ENCODE measurements at places on chromosomes 2 and 18.

DNA sequence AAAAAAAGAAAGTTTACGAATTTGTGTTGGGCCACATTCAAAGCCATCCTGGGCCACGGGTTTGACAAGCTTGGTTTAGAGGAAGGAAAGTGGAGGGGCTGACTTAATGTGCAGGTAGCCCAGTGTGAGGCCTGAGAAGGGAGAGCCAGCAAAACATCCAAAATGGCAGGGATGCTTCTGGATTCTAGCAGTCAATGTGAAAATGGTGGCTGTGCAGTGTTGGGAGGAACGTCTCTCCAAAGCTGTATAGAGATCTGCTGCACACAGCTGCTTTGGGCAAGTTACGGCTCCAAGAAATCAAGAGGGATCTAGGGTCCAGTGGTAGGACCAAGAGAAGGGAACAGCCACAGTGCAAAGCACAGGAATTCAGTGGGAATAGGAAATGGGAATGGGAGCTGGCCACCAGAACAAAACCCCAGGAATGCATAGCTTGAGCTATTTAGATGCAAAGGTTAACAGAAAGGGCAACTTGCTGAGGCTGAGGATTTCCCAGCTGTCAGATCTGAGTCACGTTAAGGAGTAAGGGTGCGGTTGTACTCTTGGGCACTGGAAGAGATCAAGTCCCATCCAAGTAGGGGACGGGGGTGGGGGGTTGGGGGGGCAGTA lies 70.6 kb downstream of the B3GNT2 start:
- no peak for DNase-seq

DNA sequence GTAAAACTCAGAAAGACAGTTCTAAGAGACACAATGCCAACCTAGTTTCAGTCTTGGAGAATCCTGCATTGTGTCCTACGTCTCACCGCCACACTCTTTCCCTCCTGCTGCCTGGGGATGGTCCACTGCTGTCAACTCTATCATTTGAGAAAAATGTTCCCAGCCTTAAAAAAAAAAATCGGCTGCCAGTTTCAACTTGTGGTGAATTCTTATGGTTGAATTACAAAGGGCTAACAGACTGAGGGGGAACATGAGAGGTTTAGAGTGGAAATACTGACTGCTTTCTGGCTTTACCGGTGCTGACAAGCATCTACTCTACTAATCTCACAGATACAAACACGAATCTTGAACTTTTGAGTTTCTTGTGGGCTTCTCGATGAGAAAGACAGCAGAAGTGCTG lies 74.0 kb downstream of the NAB1 start:
- DNase-seq, result no peak

GRCh38 chr2:156042895-156043294 lies 289.6 kb downstream of the NR4A2 start:
- DNase-seq, result no peak

DNA sequence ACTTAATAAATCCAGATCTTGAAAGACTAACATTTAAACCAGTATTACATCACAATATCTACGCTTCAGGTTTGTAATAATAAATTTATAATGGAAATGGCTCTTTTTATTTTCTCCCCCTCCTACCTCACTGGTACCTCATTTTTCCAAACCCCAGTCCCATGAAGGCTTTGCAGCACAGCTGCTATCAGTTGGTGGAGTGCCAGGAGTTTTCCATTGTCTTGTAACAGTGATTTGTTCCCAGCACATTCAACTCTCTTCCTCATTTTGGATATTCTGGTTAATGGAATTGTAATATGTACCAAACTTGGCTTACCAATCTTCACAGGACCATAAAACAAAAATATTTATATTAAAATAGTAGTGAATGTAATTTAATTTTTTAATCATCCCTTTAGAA lies 91.2 kb downstream of the VRK2 start:
- no peak for DNase-seq

DNA sequence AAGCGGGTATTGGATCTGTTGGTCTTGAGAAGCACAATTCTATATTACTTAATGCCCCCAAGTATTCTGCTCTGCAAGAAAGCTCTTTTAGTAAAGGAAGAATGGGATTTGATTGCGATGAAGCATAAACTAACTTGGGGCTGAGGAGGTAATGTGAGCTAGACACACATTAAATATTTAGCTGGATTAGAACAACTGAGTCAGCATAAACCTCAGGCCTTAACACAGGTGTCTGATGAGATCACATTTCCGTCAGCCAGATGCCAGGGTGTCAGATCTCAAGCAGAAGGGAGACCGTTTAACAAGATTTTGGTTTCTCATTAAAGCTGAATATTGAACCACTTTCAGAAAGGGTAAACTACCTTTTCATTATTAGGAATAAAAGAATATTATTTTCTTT lies 94.5 kb downstream of the GYPC start:
- no peak for DNase-seq

DNA sequence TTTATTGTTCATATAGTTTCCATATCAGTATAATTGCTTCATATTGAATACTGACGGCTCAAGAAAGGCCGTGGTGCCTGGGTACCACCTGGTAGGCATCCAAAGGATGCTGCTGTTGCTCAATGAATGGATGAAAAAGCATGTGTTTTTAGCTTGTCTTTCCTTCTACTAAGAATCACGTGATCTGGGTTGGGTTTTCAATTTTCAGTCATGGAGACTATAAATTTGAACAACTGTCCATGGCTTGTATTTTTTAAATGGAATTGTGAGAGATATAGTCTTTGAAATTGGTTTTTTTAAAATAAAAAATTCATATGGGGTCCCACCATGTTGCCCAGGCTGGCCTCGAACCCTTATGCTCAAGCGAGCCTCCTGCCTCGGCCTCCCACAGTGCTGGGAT lies 25.3 kb downstream of the EMILIN2 start:
- DNase-seq, result no peak

DNA sequence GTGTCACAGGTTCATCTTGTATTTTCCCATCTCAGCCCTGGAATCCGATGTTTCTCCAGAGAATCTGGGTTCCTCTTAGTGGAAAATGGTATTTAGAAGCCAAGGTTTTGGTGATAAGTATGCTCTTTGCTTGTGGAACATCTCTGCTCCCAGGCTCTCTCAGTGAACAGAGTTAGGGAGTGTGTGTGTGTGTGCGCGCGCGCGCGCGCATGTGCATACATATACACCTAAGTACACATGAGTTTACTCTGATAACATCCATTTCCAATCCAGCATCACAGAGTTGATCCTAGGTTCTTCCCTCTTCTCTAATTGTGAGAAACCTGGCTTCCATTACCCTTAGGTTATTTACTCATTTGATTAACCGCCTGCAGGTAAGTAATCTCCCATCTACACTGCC lies 41.7 kb downstream of the ABCG8 start:
- no peak for DNase-seq

DNA sequence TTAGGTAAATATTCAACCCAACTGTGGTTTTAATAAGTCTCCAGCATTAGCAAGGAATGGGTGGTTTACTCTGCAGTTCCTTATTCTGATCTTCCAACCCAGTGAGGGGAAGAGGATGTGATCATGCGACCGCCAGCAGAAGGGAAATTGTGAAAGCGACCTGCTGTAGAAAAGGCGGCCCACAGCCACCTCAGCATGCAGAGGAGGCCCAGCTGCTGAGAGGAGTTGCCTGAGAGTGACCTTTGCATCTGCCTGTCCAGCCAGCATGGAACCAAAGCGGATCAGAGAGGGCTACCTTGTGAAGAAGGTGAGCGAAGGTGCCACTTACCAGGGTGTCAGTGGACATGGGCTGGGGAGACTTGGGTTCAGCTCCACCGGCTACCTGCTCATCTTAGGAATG lies at the start of gene PLEK:
Gene PLEK, plus strand, starts transcription at position 196 of the 400 bp plus-strand sequence. Its CDS starts 70 bp downstream, at position 266.
- DNase-seq, result no peak

DNA sequence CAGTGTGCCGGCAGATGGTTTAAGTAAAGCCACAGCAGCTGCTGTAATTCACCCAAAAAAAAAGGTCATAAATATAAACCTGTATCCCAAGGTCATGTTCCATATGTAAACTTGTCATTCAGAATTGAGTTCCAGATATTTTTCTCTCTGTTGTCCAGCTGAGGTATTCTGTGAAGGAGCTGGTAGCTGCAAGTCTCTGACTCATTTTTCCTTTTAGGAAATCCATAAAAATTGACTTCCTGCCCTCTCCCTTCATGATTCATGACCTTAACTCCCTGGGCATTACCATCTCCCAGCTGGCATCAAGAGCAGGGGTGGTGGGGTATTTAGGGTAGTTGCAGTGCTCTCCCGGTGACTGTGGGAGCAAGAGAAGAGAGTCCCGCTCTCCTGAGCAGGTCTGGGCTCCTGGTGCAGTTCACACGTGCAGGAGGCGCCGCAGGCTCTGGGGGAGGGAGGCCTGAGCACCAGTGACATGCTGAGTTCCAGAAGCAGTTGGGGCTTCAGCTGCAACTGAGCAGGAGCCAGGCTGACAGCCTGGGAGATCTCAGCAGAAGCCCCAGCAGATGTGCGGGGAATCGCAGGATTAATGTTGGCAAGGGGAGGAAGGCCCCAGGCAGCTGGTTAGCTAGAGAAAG lies 192.6 kb downstream of the MGAT5 start:
- DNase-seq, result no peak

DNA sequence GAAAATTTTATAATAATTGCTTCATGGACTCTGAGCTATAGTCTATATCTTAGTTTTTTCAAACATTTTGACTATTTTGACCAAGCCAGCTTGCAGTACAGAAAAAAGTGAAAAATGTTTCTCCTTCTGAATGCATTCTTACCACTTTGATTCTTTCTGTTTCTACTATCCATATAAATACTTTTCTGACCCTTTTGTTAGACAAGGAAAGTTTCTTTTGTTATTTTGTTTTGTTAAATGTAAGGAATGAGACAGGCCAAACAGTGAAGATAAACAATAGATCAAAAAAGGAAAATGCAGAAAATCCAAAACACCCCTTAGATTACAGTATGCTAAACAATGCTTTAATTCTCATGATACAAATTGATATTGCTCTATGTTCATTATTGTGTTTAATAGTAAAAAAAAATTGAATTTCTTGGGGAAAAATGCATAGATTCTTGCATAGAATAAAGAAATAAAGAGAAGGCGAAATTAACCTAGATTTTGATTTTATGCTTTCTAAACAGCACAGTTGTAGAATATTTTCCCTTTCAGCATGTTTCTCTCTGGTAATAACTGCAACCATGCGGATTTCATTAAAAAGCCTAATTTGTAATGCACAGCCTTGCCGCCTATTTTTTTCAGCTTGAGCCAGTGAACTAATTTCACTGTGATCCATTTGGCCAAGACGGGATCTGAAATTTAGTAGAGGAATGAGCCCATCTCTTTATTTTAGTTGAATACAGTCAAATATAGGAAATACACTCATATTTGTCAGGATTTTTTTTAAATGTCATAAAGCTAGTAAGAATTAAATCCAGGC lies 976 bp downstream of the TNFAIP6 start:
- DNase-seq, result no peak

DNA sequence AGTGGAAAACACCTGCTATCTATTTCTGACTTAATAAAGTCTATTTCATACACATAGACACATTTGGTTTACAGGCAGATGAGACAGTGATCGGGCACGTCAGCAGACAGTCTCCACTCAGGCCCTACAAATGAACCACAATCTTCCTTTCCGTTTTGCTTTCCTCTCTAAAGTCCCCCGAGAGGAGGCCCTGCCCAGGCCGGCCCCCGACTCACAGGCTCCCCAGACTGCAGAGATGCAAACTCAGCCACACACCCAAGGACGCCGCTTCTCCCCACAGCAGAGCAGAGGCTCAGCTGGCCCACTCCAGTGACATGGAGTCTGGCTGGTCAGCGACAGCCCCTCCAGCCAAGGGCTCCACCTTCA lies 9.3 kb upstream of the MTERF4 start:
- peak; percentile 13 for DNase-seq

GRCh38 chr2:233338812-233339368 lies 15.4 kb upstream of the DGKD start:
- no peak for DNase-seq

GRCh38 chr2:23323198-23323916 lies 61.6 kb upstream of the KLHL29 start:
- DNase-seq, result no peak

GRCh38 chr2:216690853-216691741 lies 4.3 kb downstream of the IGFBP5 start:
- no peak for DNase-seq

DNA sequence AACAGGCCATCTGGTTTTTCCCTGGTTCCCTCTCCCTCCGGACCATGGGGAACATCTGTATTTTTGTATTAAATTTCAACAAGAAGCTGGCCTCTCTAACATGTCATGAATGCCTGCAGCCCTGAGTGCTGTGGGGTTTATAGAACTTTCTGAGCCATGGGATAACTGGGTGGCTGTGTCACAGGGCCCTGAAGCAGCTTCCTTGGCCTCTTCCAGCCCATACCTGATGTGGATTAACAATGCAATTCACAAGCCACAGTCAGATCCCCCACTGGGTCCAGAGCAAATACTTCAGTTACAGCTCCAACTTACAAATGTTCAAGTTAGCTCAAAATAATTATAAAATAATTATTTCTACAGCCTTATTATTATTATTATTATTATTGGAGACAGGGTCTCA lies 307.8 kb upstream of the CELF4 start:
- no peak for DNase-seq

DNA sequence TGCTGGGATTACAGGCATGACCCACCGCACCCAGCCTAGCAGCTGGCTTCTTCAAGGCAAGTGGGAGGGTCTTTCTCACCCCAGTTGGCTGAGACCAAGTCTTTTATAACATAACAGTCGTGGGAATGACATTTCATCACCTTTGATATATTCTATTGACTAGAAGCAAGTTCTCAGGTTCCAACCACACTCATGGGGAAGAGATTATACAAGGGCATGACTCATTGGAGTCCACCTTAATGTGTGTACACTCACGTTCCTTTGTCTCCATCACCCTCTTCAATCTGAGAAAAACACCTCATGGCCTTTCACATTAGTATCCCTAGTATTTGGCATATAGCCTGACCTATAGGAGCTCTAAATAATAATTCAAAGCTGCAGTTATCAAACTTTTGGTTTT lies 2.8 kb upstream of the BBS5 start:
- DNase-seq, result no peak

DNA sequence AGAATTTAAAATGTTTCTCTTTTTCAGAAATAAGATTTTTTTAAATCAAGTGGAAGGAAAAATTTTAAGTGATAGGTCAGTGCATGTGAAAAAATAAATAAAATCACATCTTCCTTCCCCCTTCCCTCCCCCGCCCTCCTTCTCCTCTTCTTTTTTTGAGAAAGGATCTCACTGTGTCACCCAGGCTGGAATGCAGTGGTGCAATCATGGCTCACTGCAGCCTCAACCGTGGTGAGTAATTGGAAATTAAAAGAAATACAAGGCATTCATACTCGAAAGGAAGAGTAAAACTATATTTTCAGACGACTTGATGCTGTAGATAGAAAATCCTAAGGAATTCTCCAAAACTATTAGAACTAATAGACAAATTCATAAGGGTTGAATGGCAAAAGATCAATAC lies 16.9 kb upstream of the CRACDL start:
- DNase-seq, result no peak
